ENCODE measurements at places on chromosomes 3 and 15. TPM values are rescaled to one million over a fixed set of nuclear protein-coding genes. Genes with fewer than 3 reads are reported as not detected.

Gene IMPG2
- 0.63 TPM for total RNA-seq

DNA sequence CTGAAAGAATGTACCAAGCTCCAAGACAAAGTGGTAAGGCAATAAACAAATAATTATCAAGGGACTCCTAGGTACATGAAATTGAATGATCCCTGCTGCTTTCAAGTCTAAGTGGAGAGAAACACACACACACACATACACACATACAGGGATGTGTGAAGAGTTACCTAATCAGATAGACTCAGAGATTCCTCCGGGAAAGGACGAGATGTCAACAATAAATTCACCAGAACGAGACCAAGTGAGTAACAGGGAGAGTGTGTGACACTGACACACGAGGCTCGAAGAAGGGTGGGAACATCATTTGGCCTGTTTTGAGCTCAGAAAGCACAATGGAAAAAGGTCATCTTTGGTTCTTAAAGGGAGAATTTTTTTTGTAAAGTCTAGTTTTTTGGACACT lies 13.4 kb downstream of the LRIG1 start:
- no peaks in the 10 kb centered on the region for H3K36me3 ChIP-seq
- no peak for DNase-seq
- H3K27ac ChIP-seq: peak overlapping the region; percentile 64
- H3K27me3 ChIP-seq: no peaks in the 10 kb centered on the region

Gene C3orf52
- 16.8 TPM for total RNA-seq

Gene WDR76
- total RNA-seq: 4.8 TPM

Gene SLCO2A1
- 96.8 TPM for total RNA-seq

Gene FBXO40
- not detected for total RNA-seq

- H3K27ac ChIP-seq: no peak overlapping the region
- no peaks in the 10 kb centered on the region for H3K27me3 ChIP-seq
- H3K4me3 ChIP-seq: no peak overlapping the region
- no peak for DNase-seq
- H3K36me3 ChIP-seq: no peaks in the 10 kb centered on the region
These were observed 31.4 kb downstream of the GOLGA8S start for GRCh38 chr15:23385886-23386430.

DNA sequence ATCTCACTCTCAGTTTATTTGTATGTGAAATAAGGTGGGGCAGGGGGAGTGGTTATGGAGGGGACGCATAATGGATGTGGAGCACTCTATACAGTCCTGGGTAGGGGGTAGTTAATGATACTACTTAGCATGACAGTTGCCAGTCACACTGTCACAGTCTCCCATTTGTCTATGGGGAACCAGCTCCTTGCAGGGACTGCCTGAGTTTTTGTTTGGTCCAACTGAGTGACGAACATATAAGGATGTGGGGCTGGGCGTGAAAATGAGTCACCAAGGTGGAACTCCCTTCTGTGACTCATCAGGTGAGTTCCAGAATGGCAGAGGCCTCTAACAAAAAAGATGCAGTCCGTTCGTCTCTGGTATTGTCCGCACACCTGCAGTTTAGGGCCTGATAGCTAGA lies 235.3 kb upstream of the ST8SIA2 start:
- DNase-seq: no peak
- peaks cover 3% of the 10 kb centered on the region for H3K36me3 ChIP-seq
- H3K4me1 ChIP-seq: no peaks in the 10 kb centered on the region
- H3K27ac ChIP-seq: no peak overlapping the region

DNA sequence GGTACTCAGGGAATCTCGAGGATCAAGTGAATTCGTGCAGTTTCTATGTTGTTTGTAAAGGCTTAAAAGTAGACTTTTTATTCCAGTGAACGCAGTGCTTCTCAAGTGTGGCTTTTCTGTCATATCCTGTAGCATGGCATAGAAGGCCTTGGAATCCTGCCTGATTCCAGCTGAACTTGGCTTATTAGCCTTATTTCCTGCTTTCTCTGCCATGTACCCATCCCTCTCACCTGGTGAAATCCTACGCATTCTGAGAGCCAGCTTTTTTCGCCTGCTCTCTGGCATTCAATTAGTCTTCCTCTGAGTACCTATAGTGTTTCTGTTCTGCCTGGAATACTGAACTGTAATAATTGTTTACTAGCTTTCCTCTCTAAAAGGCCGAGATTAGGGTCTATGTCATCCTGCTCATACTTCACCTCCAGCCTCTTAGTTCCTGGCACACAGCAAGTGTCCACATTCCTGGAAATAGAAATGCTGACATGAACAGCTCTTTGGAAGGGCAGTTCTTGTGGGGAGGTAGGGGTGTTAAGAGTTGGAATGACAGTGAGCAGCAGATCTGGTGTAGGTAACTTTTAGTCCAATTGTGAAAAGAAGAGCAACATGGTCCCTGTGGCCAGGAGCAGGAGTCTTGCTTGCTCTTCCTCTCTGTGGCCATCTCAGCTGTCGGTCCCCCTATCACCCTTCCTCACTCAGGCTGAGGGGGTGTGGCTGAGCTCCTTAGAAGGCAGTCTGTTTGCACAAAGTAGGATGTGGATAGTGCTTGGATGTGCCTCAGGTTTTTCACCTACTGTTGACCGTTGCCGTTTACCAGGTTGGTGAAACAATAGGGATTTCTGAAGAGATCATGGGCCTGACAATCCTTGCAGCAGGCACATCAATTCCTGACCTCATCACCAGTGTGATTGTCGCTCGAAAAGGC lies 30.4 kb downstream of the SLC24A1 start:
- no peak overlapping the region for H3K4me3 ChIP-seq
- H3K4me1 ChIP-seq: no peaks in the 10 kb centered on the region

DNA sequence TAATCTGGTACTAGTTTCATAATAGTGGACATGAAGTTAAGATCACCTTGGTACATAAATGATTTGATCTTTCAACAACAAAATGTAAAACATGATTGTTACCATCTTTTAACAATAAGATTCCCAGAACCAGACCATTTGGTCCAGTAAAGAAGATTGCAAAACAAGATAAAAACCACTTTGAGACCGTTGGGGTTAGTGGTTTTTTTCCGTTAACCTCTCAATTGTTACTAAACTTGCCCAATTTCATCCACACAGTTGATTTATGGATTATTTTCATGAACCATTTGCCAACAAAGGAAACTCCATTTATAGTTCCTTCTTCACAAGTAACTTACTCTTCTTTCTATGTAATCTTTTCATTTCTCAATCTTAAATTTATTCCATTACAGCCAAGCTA lies 53.8 kb downstream of the ATP8B4 start:
- H3K36me3 ChIP-seq: no peaks in the 10 kb centered on the region
- no peaks in the 10 kb centered on the region for H3K27me3 ChIP-seq
- DNase-seq: no peak
- no peak overlapping the region for H3K27ac ChIP-seq

DNA sequence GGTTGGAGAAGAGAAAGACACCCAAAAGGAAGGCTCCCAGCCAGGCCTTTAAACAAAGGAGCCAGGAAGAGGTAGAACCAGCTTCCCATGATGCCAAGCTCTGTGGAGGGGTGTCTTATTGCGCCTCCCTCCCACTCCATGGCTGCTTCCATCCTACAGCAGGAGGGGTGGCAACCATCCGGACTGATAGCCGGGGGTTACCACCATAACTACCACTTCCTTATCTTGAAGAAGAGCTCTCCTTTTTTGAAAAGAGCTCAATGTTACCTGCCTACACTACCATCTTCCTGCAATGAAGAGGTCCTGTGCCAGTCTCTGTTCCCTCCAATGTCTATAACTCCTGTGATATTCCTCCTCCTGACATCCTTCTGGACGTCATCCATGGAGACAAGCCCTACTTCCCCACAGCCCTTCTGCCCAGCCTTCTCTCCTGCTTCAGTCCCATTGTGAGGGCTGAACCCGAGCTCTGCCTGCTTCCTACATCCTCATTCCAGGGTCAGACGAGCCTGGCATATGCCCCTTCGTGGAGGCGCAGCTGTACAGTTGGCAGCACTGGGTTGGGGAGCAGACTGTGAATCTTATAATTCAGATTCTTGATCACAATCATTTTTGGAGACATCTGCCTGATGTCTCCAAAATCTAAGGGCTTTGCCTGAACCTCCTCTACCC lies 8.5 kb downstream of the CCDC9B start:
- no peaks in the 10 kb centered on the region for H3K36me3 ChIP-seq
- H3K4me1 ChIP-seq: peaks cover 4% of the 10 kb centered on the region
- H3K27ac ChIP-seq: no peak overlapping the region
- H3K4me3 ChIP-seq: no peak overlapping the region
- H3K27me3 ChIP-seq: no peaks in the 10 kb centered on the region
- DNase-seq: peak; percentile 51

GRCh38 chr15:78272316-78272715 lies 8.0 kb downstream of the DNAJA4 start:
- H3K27me3 ChIP-seq: no peaks in the 10 kb centered on the region
- no peak for DNase-seq
- no peaks in the 10 kb centered on the region for H3K36me3 ChIP-seq
- H3K4me1 ChIP-seq: no peaks in the 10 kb centered on the region

Gene ARPIN
- 18.4 TPM for total RNA-seq

DNA sequence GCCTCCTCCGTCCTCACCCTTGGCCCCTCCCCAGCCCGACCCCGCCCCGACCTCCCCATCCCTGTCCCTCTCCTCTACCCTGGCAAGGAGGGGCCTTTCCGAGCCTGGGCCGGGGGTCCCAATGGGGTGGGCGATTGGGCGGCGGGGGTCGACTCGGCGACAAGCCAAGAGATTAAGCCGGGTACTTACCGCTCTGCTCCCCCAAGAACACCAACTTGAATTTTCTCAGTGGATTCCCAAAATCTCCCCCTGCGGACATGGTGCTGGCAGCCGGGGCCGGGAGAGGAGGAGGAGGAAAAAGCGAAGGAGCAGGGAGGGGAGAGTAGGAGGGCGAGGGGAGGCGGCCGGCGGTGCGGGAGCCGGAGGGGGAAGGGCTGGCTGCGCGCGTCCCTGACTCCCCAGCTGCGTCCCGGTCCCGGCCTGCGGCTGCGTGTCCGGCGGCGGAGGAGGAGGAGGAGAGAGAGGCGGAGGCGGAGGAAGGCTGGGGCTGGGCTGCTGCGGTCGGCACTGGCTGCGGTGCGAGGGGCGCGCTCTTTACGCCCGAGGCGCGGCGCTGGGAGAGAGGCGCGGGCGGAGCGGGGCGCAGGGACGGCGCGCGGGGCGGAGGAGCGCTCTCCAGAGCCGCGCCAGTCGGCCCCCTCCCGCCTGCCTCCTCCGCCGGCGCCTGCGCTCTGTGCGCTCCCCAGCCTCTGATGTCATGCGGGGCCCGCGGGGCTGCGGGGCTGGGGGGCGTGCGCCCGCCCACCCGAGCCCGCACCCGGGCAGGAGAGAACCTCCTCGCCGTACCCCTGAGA lies at the start of gene RAB6B:
RAB6B (minus strand) TSS at position 675 of the 794 bp plus-strand sequence; CDS start at position 259, 416 bp downstream.
- no peaks in the 10 kb centered on the region for H3K4me1 ChIP-seq
- DNase-seq: peak; percentile 54
- no peaks in the 10 kb centered on the region for H3K36me3 ChIP-seq

GRCh38 chr3:13405614-13406013 lies 14.5 kb downstream of the NUP210 start:
- no peaks in the 10 kb centered on the region for H3K4me1 ChIP-seq
- H3K27me3 ChIP-seq: no peaks in the 10 kb centered on the region
- H3K27ac ChIP-seq: no peak overlapping the region
- no peak for DNase-seq
- no peaks in the 10 kb centered on the region for H3K36me3 ChIP-seq

DNA sequence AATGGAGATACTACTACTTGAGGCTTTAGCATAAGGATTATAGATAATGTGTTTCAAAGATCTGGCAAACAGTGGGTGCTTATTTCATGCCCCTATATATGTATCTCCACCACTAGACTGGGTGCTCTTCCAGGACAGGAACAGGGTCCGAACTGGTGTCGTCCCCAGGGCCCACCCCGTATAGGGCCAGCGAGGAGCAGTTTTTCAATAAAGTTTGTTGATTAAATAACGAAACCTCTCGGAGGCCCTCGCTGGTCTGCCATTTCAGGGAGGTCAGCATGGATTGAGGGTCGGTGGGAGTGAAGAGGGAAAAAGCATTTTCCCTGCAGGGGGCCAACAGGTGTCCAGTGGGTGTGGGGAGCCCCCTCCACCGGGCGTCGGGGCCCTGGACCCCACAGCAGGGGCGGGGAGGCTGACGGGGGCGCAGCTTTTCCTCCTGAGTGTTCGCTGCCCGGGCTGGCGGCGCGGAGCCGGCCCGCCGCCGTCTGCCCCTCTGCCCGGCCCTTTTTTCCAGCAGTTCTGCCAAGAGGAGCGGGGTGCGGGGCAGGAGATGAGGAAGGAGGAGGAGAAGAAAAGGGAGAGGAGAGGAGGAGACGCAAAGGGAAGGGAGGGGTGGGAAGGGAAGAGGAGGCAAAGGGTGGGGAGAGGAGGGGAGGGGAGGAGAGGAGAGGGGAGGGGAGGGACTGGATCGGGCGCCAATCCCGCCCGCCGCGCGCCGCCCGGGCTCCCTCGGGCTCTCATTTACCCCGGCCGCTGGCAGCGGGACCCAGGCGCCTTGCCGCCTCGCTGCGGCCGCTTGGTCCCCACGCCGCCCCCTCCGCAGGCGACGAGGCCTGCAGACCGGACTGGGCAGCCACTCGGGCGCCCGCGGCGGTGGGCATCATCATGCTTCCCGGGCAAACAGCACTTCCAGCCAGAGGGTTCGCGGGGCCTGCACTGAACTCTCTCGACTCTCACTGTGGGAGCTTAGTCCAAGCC lies 66.3 kb downstream of the ISG20 start:
- DNase-seq: peak; percentile 89
- H3K36me3 ChIP-seq: no peaks in the 10 kb centered on the region
- no peak overlapping the region for H3K27ac ChIP-seq
- H3K27me3 ChIP-seq: no peaks in the 10 kb centered on the region
- peak overlapping the region; percentile 63 for H3K4me3 ChIP-seq
- H3K4me1 ChIP-seq: no peaks in the 10 kb centered on the region

DNA sequence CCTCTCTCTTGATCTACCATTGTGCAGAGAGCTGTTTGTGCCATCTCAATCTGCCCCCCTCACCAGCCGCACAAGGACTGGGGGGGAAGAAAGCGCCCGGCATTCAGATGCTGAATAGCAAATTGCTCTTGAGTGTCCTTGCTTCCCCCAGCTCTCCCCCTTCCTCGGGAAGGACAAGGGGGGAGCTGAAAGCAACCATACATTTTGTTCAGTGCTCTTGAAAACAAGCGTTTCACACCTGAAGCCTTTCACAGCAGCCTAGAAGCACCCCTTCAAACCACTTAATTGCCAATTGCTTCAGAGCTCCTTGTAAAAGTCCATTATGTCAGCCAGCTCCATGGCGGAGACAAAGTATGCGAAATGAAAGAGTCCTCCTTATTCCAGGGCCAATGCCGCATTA lies 540.1 kb downstream of the NR2F2 start:
- H3K4me1 ChIP-seq: no peaks in the 10 kb centered on the region
- H3K27me3 ChIP-seq: no peaks in the 10 kb centered on the region
- no peak overlapping the region for H3K27ac ChIP-seq
- no peak for DNase-seq

- H3K27me3 ChIP-seq: no peaks in the 10 kb centered on the region
- no peaks in the 10 kb centered on the region for H3K36me3 ChIP-seq
- no peaks in the 10 kb centered on the region for H3K4me1 ChIP-seq
These were observed 724.2 kb downstream of the NSUN3 start for GRCh38 chr3:94787066-94787465.

Gene FANCD2OS
- not detected for total RNA-seq

DNA sequence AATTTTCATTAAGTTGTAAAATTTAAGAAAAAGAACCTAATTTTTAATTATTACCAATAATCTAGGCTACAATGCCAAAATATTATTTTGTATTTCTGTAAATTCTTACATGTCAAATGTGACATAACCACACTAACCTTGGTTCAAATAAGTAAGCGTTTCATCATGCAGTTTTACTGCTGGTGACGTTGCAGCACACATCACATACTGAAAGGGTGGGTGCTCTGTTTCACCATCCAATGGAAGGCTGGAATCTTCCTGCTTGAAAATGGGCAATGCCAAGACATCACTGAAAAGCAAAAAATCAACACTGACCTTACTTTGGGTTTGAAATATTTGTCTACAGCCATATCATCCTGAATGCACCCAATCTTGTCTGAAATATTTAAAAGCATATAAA lies 14.8 kb downstream of the UBP1 start:
- peaks cover 2% of the 10 kb centered on the region for H3K4me1 ChIP-seq
- DNase-seq: no peak
- no peak overlapping the region for H3K4me3 ChIP-seq
- H3K27ac ChIP-seq: no peak overlapping the region
- H3K27me3 ChIP-seq: no peaks in the 10 kb centered on the region

Gene DALRD3
- 8.8 TPM for total RNA-seq
